ENCODE measurements at places on chromosomes 6 and 20.

DNA sequence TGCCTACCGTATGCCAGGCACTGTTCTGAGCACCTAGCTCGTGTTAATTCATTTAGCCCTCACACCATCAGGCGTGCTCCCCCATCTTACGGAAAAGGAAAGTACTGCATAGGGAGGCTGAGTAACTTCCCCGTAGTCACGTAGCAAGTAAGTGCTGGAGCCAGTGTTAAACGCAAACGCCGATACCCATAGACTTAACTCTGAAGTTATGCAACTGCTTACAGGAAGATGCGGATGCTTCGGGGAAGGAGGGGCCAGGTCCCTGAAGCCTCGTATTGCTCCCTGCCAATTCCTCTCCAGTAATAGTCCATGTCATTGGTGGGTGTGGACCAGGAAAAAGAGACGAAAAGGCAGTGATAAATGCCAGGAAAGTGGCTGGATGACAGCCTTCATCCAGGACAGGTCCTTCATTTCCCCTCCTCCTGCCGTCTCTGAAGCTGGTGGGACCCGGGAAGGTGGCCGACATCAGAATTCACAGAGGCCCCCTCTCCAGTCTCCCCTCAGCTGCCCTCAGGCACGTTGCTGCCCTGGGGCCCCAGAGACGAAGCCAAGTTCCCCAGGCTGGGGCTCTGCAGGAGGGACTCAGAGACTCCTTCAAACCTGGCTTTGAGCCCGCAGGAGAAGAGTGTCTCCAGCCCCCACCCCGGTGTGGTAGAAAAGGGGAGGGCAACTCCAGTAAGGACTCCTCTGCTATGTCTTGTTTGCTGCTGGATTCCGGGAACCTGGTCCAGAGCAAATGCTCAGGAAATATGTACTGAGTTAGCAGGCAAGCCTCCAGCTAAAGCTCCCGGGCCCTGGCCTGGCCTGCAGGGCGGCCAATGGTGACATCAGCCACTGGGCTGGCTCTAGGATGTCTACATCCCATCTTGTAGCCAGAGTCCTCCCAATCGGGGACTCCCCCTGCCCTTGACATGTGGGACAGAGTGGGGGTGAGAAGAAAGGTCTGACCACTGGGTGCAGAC lies 37.8 kb downstream of the RAB44 start:
- peak; percentile 88 for DNase-seq

- peak; percentile 26 for DNase-seq
Observed at GRCh38 chr6:27591699-27592480, 119.0 kb upstream of the ZNF184 start.

DNA sequence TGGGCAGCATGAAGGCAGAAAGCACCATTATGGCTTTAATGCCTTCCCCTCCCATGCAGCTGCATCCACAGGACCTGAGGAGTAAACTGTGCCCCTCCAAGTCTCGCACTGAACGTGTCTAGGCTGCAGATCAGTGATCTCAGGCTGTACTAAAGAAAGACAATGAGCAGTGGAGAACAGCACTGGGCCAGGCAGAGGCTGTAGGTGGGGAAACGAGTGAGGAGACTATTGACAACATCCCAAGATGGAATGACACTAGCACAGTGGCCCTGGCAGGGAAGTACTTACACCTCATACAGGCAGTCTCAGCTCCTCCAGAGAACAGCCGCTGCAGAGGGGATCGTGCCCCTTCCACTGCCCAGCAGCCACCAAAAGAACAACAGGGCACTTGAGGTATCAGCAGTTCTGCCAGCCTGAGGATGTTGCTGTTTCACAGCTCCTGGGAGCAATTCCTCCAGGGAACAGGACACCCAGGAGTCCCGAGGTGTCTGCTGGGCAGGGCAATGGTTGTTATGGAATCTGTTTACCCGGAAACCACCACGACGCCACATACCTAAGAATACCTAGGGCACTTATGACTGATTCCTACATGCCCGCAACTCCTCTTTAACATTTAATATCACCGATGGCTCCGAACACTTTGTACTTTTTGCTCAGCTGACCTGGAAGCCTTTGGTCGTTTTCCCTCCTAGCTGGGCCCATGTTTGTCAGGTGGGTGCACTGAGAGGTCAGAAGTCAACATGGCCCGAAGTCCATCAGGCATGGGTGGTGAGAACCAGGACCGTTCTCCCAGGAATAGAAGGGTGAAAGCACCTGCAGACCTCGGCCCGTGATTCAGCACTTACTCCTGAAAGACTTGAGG lies 79.1 kb downstream of the SLC22A23 start:
- DNase-seq: peak; percentile 20

GRCh38 chr6:71582820-71583219 lies 294.2 kb downstream of the OGFRL1 start:
- no peak for DNase-seq

DNA sequence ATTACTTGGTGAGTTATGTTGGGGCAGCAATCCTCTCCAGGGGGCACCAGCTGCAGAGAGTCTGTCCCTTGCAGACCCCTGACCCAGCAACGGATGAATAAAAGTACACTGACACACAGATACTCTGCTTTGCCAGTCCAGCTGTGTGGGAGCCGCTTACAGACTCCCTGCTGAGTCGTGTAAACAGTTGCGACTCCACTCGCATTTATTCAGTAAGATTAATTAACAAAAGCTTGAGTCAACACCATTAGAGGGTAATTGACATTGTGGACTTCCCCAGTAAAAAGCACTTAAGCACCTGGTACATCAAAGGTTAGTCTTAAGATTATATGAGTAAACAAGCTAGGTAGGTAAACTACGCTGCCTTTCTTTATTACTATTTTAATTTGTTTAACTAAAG lies 92.0 kb upstream of the TMEM181 start:
- DNase-seq: no peak

- no peak for DNase-seq
Observed at GRCh38 chr20:57904314-57905105, 194.7 kb upstream of the PMEPA1 start.

DNA sequence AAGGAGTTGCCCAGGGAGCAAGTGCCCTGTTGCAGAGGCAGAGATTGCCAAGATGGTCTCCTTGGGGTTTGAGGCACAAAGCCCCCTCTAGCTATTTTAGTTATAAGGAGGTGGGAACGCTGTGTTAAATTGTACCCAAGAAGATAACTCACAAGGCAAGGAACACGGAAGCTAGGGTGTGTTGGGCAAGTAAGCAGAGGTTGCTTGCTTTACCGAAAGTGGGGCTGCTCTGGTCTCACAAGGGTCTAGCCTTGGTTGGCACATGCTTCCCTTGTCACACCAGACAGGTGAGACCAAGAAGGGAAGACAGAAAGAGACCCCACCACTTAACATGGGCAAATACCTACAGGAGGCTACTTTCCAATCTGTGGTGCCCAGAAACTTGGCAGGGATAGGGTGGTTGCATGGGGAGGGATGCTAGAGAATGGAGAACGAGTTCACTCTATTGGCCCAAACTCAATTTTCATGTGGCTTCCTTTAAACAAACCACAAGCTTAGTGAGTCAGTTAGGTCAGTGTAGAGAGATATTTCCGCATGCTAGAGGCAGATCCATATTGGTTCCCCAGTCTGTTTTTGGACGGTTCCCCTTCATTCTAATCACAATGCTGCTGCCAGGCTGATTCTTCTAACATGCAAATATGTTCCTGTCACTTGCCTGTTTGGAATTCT lies 42.4 kb downstream of the PLAGL1 start:
- DNase-seq: peak; percentile 78

GRCh38 chr6:106844930-106845329 lies 129.6 kb downstream of the CD24 start:
- no peak for DNase-seq

GRCh38 chr6:148027201-148027600 lies 315.4 kb upstream of the SASH1 start:
- no peak for DNase-seq

GRCh38 chr6:21609881-21610329 lies 16.4 kb downstream of the SOX4 start:
- DNase-seq: no peak

GRCh38 chr6:25194172-25194678 lies 84.9 kb upstream of the CARMIL1 start:
- no peak for DNase-seq

DNA sequence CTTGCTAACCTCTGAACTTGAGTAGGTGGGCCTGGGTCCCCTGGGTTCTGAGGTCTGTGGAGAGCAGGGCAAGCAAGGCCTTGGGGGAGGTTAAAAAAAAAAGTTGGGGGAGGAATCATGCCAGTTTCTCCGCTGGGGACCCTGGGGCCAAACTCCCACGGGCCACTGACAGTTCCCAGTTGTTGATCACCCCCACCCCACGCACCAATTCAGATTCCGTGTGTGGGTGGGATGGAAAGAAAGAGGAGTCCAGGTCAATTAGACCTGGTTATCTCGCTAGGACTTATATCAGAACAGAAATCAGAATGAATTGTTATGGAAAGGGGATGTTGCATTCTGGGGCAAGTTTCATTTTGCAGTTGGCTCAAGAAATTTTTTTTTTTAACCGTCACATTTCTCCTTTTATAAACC lies 46.7 kb upstream of the SUPT3H start:
- no peak for DNase-seq

- no peak for DNase-seq
Observed at GRCh38 chr6:44120692-44121443, 6.4 kb downstream of the MRPL14 start.

Measured in fibroblast of upper back skin (primary cell).